Substantia nigra (tissue), 51 donors: ENCODE measurements at places on chromosomes 2 and 18.

- no peak for DNase-seq
Observed at GRCh38 chr2:70523996-70524965, 29.3 kb downstream of the TGFA start.

DNA sequence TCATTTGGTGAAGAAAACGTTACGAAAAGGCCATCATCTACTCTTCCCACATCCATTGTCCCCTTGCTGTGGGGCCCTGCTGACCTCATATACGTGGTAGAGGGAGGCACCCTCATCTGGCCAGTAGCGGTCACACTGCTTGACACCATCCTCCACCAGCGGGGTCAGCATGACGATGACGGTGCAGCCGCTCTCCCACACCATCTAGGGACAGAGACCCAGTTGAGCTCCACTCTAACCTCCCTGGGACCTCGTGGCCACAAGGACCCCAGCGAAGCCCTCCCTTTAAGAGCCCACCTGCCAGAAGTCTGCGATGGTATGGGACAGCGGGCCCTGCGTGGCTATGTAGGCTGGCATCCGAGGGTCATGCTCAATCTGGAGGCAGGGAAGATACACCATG, 13.1 kb downstream of the PTPRN start:
- DNase-seq, result no peak

DNA sequence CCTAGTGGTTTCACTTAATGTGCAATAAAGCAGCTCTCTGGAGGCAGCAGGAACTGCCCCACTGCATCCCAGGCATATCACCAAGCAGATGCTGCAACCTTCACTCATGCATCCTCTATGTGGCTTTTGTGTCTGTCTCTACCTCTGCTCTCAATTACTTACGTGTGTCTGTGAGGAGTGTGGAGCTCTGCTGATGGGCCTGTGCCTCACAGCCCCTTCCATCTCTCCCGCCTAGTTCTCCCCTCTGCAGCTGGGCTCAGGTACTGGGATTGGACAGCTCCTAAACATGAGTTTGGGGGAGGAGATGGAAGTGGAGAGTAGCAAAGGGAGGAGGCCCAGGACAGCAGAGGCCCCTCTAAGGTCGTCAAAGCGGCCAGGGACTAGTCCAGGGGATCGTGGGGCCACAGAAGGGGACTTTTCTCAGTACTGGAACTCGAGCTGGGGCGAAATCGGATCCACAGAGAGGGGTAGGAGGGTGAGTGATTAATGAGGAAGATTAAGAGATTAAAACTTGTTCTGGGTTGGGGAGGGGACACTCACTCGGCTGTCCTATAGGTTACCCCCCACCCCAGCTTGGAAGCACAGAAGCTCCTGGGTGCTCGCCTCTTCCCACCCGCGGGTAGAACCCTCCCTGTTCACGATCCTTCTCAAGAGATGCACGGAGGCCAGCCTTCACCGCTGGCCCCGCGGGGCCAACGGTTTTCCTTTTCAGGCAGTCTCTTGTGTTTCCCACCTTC, 2.1 kb upstream of the LBX2 start:
- no peak for DNase-seq

- no peak for DNase-seq
Observed at GRCh38 chr2:85195956-85196355, 62.8 kb downstream of the TCF7L1 start.

- DNase-seq, result peak; percentile 20
Observed at GRCh38 chr18:7164323-7165004, 46.9 kb upstream of the LAMA1 start.

GRCh38 chr2:70250434-70250833, 2.0 kb upstream of the TIA1 start:
- no peak for DNase-seq

- no peak for DNase-seq
Observed at GRCh38 chr18:995629-996028, 91.0 kb downstream of the ADCYAP1 start.

DNA sequence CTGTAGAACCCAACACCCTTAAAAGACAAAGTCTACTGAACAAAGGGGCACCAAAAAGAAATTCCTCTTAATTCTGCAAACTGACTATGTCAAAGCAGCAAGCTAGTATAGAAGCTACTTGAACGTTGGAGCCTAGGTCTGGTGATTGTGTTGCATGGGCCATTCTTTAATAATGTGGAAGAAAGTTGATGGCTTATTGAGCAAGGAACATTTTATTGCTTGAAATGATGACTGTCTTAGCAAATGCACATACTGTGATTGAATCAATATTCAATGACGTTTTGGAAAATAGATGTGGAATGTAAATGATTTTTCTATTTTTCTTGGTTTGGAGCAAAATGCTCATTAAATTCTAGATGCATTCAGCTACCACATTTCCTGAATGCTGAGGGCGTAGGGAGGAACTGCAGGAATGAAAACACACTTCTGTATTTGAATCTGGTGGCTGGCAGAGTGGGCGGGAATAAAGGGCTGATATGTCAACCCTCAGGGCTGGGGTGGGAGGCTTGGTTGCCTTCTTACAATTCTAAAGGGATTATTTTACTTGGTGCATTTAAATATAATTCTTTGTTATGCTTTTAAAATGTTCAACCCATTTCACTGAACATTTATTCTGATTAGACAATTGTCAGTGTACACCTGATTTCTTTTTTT, 26.5 kb downstream of the MYO3B start:
- no peak for DNase-seq

GRCh38 chr2:65482971-65483370, 50.6 kb upstream of the SPRED2 start:
- DNase-seq, result no peak

DNA sequence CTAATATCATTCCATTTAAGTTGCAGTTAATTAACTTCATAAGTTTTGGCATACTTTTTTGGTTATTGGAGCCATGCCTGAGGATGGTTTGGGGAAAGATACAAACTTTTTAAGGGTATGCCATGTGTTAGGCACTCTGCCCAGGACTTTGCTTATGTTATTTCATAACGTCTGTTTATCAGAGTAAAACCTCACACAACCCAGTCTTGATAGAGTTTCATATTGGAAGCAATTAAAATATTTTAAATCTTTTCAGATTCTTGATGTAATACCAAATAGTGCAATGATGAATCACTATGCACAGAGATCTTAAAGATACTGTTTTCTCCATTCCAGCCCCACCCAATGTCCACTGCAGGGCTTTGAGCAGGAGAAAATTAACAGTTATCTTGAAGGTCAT, 529.1 kb upstream of the HNMT start:
- DNase-seq, result no peak

DNA sequence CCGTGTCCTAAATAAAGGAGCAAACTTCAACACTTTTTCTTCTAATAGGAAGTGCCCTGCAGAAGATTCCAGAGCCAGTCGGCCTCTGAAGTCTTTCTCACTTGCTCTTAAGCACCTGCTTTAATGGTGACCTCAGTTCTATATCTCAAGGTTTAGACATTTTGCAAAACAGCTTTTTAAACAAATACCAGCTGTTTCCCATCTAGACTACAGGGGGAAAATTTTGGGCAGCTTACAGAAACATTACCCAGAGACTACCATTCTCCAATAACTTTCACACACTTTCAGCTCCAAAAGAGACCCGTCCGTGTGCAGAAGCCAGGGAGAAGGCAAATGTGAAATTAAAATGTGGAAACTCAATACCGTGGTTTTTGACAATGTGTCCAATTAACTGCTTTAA, 285.3 kb upstream of the CCDC68 start:
- DNase-seq, result no peak

GRCh38 chr2:70511971-70512729, 41.5 kb downstream of the TGFA start:
- no peak for DNase-seq

DNA sequence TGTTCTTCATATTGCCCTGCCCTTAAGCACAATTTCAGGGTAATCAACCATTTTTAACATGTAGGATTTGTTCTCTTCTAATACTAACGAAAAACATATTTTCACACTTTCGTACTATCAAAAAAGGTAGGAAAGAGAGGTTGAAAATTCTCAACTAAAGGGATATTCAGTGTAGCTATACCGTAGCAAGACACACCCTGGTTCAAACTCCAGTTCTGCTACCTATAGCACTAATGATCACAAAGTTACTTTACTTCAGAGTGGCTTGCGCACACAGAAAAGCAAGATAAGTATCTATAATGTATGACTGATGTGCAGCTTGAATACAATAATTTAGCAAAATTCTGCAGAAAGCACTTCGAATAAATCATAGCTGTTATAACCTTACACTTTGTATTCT, 125.8 kb upstream of the CD226 start:
- DNase-seq, result no peak

DNA sequence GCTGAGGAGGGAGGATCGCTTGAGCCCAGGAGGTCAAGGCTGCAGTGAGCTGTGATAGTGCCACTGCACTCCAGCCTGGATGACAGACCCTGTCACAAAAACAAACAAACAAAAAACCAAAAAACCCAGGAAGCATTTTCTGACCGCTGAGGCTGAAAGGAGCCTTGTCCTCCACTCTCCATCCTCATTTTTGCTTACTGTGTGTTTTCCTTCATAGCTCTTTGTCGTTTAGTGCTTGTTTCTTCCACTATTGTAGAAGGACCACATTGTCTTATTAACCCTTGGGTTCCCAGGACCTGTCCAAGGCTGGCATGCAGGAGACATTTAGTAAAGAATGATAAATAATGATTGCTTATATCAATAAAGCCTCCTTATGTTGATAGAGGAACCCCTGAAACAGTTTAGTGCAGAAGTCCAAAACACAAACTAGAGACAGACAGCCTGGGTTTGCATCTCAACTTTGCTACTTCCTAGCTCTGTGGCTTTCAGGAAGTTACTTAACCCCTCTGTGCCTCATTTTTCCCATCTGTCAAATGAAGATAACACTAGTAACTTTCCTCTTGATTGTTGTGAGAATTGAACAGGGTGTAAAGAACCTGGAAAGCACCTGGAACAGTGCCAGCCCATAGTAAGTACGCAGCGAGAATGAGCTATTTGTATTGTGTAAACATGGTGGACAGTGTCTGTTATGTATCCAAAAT, 126.0 kb downstream of the LPIN1 start:
- DNase-seq, result no peak

DNA sequence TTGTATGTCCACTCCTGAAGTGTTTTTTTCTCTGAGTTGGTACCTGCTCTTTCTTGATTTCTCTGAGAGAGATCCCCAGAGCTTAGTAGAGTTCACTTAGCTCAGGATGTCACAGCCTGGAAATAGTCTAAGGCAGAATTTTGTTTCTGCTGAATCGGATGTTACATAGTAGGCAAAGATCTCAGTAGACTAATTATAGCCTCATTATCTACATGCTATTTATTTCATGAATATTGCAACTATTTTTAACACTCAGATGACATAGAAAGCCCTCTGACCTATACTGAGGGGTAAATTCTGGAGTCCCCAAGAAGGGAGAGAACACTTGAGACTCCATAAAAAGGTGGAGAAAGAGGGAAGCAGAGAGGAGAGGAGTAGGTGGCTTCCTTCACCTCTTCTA, 160.2 kb downstream of the FHOD3 start:
- no peak for DNase-seq

GRCh38 chr2:121483846-121484245, 46.8 kb upstream of the RNU4ATAC start:
- DNase-seq, result no peak

GRCh38 chr2:6906165-6906741, 11.0 kb upstream of the RNF144A start:
- DNase-seq, result no peak

DNA sequence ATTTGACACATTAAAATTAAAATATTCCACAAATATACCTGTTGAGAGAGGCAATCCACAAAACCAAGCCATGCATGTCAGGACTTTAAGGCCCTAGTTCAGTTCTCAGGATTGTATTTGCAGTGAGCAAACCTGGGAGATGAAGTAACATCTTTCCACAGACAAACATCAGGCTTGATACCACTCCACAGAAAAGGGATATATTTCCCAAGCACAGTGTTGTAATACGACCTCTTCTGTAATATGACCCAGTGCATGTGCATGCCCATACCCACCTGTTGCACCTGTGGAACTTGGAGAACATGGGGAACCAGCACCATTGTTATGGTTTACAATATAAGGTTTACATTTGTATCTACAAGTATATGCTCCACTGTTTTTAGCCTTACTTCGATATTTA, 184.0 kb downstream of the PDE11A start:
- no peak for DNase-seq

DNA sequence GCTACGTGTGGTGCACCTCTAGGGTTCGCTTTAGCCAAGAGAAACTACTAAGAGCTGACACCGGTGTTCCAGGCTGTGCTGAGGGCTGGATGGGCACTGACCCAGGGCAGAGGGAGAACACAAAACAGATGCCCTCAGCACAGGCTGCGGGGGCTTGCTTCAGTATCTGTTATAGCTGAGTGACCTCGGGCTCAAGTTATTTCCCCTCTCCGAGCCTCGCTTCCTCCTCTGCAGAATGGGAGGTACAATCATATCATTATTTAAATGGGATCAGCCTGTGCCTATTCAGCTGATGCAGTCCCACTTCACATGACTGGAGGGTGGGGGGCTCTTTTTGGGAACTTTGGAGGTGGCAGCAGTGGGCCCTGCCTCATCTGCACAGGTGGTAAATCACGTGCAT, 156.1 kb upstream of the APCDD1 start:
- DNase-seq, result no peak

GRCh38 chr18:8933714-8934284, 168.7 kb upstream of the NDUFV2 start:
- DNase-seq, result no peak

- DNase-seq, result no peak
Observed at GRCh38 chr2:240126731-240127130, 9.4 kb downstream of the COPS9 start.

- DNase-seq, result peak; percentile 82
Observed at GRCh38 chr2:128260239-128261138, 58.2 kb downstream of the HS6ST1 start.

DNA sequence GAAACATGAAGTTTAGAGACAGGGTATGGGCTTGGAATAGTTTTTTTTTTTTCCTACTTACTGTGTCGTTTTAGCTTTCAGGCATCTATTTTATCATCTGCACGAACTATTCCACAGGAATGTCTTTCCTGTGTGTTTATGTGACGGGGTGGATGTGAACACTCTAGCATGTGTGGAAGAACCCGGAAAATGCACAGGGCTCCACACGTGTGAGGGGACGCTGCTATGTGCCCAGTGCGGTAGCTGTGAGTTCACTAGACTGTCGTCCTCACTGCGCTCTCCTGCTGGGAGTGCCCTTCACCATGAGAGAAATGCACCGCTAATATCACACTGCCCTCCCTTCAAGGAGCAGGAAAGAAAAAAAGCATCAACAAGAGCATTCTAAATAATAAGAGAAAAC, 250.8 kb upstream of the PXDN start:
- DNase-seq, result no peak
